NCI-H748 treated with DMSO at 0.1 percent for 48 hours (cell line): ENCODE measurements at places on chromosomes 3 and 15.

DNA sequence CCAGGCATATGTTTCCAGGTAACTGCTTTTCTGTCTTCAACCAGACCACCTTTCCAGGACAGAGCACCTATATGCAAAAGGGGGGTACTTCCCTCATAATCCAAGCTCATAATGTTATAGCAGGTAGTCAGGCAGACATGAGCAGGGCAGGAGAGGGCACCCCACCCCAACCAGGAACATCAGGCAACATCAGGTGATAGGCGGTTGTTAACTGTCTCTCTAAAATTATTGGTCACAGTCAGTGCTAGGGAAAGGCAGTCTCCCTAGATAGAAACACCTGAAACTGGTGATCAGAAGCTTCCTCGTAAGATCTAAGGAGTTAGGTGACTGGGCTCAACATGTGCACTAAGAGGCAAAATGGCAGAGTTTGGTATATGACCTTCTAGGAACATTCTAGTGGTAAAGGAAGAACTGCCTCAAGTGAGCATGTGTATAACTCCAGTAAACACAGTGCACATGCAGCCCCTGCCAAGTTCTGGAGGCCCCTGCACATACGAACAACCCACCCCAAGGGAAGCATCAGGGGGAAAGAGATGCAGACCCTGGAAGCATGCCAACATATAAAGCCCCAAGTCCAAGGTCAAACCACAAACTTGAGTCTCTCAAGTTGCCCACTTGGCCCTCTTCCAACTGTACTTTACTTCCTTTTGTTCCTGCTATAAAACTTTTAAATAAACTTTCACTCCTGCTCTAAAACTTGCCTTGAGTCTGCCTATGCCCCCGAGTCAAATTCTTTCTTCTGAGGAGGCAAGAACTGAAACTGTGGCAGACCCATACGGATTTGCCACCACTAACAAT, 270.9 kb downstream of the ULK4 start:
- DNase-seq = no peak

GRCh38 chr3:105526360-105527111, 159.8 kb downstream of the ALCAM start:
- peak; percentile 31 for DNase-seq

DNA sequence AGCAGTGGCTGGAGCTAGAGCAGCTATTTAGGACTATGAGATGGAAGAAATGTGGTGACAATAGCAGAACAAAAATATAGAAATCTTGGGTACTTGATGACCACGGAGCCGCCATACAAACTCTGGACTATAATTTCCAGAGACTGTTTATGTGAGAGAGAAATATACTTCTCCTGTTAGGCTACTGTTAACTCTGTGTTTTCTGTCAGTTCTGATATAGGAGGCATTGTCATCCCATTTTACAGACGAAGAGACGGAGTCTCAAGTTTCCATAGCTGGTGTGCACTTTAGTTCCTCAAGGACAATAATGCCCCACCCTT, 22.8 kb upstream of the RFTN1 start:
- no peak for DNase-seq

- DNase-seq = no peak
Observed at GRCh38 chr3:188170461-188171459, 16.8 kb downstream of the LPP start.

DNA sequence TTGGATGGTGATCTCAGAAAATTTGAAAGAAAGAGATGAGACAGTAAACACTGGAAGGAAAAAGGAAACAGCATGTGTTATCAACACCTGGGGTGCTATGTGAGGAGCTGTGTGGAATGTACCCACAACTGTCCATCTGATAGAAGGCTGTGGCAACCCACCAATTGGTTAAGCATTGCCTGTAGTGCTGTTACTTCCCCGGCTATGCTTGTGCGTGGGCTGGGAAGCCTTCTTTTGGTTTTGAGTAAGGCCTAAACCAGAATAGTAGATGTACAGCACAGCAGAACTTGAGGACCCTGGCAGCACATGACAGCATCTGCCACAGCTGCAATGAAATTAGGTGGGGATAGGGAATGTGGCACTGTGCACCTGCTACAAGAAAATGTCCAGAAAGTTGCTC, 184.5 kb downstream of the FHIT start:
- DNase-seq = no peak

- DNase-seq = no peak
Observed at GRCh38 chr3:171658841-171659240, 151.4 kb downstream of the PLD1 start.

DNA sequence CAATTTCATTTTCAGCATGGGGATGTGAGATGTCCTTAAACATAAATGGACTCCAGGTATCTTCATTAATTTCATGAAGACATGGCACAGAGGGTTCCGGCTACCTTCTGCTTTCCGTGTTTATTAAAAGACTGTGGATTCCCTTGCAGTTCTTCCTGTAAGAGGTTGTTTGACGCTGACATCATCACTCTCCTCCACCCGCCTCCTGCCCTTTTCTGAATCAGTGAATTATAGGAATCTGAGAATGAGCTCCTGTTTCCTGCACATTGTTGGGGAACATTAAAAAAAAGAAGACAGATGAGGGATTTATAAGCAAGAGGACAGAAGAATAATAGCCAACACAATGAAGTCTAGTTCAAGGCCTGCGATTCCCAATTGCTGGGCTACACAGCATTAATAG, 191.3 kb downstream of the LPP start:
- DNase-seq = no peak

- DNase-seq = peak; percentile 29
Observed at GRCh38 chr3:136042608-136043221, 77.2 kb downstream of the PPP2R3A start.

DNA sequence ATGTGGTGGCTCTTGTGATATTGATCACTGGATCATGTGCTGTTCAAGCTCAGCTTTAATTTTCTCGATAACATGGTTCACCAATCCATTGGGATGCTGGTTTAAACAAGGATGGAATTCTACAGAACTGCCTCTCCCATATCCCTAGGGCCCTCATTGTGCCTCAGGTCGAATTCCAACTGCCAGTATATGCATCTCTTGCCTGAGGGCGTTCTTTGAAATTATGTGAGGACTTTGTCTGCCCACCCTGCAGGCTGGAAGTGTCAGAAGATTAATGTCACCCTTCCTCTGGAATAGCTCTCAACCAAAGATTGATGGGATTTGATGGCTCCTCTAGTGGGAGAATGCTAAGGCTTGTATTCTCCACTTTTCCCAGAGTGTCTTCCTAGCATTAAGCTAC, 175.6 kb upstream of the GALNT15 start:
- DNase-seq = no peak

DNA sequence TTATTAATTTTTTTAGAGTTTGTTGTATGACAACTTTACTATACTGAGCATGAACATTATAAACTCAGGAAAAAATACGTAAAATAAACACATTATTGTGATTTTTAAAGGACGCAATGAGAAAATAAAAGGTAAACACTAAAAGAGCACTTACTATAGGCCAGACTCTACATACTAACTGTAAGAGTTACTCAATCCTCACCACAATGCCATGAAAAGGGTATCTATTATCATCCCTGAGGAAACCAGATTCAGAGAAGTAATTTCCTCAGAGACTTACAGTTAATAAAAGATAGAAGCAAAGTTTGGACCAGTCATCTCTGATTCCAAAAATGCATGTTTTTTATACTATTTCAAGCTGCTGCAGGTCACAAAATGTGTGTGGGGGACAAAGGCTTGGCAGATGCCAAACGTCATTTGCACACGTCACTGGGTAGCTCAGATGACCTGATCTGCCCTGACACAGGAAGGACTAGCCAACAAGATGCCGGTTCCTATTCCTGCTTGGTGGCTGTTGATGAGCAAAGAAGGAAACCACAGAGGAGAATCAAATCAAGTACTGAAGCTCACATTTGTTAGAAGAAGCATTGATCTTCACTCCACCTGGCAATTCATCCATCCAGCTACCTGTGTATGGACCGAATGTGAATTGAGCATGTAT, 42.3 kb downstream of the KLHL6 start:
- DNase-seq = no peak

GRCh38 chr15:25862071-25862471, 1.1 kb downstream of the ATP10A start:
- no peak for DNase-seq

- DNase-seq = no peak
Observed at GRCh38 chr15:86362555-86362954, 282.9 kb downstream of the AGBL1 start.

- no peak for DNase-seq
Observed at GRCh38 chr3:153628591-153628990, 466.6 kb downstream of the RAP2B start.

DNA sequence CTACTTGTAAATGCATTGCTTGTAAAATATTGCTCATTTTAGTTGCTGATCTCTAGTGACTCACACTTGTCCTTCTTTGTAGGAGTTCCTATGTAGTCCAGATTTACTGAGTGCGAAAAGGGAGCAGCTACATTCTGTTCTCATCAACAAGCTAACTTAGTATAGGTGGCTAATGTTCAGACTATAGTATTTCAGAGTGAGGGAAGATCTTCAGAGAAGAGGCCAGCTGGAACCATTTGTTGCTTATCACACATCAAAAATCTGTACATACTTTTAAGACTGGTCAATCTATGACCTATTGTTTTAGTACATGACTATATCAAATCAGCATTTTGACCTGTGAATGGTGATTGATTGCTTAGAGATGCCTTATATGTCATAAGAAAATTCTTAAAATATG, 71.3 kb upstream of the THSD4 start:
- DNase-seq = no peak

DNA sequence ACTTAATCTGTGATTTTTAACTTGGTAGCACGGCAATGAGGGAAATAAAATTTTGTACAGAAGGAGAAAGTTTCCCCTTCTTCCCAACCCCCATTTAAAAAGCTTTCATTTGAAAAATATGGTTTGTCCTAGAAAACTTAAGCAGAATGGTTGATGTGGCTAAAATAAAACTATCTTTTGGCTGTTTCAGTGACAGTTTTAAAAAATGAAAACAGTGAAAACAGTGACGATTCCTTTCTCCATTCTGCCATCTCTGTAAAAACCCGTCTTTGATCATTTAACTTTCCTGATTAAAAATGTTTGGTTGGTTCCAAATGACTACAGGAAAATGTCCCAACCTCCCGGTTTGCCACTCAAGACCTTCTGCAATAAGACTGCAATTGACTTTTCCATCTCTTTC, 160.7 kb downstream of the EBLN2 start:
- no peak for DNase-seq

- no peak for DNase-seq
Observed at GRCh38 chr3:191254098-191254873, 55.2 kb downstream of the OSTN start.

GRCh38 chr15:29713784-29714183, 108.5 kb downstream of the TJP1 start:
- no peak for DNase-seq

- no peak for DNase-seq
Observed at GRCh38 chr3:61669203-61669602, 107.8 kb downstream of the PTPRG start.
